ENCODE measurements at places on chromosomes 11 and 22. TPM values are rescaled to one million over a fixed set of nuclear protein-coding genes. Genes with fewer than 3 reads are reported as not detected.

The CARD16 gene
- 7.9 TPM for total RNA-seq

The TRPT1 gene
- total RNA-seq: 81.9 TPM

The GAL3ST3 gene
- not detected for total RNA-seq

The OR5M8 gene
- not detected for total RNA-seq

The IL17REL gene
- total RNA-seq: not detected

The OR8A1 gene
- not detected for total RNA-seq

The DTX4 gene
- total RNA-seq: 2.5 TPM

The GAL gene
- total RNA-seq: not detected

GRCh38 chr22:37263966-37264887, 18.1 kb upstream of the CYTH4 start:
- DNase-seq: no peak

GRCh38 chr22:38531251-38531938, 25.3 kb upstream of the DDX17 start:
- no peak for DNase-seq

DNA sequence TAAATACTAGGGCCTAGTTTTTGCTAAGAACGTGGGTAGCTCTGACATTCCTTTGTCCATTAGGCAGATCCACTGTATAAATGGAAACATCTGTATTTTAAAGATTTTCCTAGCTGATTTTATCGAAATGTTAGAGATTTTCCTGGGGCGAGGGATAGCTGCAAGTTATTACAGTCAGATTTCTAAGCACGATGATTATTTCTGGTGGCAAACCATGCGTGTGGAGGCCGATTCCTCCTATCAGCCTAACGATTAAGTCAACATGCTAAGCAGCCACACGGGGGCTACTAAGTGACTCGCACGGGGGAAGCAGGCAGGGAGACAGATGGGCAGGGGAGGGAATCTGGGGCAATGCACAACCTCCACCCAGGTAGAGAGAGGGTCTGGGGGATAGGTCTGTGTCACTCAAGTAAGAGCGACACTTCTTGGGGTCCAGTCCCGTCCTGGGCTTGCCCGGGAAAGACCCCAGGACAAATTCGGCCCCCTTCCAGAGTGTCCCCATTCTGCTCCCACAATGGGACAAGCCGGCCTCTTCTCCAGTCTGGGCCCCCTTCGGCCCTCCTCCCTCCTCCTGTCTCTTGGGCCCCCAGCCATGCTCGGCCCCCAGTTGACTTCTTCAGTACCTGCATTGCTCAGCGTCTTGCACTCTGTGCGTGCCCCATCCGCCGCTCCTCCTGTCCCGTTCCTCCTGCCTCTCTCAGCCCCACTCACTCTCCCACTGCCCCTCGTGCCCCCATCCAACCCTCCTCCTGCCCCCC, 571 bp downstream of the C11orf24 start:
- peak; percentile 83 for DNase-seq

- DNase-seq: no peak
Observed at GRCh38 chr22:26534874-26535602, 22.8 kb upstream of the TFIP11 start.

- DNase-seq: peak; percentile 54
Observed at GRCh38 chr11:14357881-14358728, 878 bp downstream of the RRAS2 start.

- peak; percentile 37 for DNase-seq
Observed at GRCh38 chr11:130732476-130732875, 183.8 kb downstream of the SNX19 start.
